Stomach (tissue), 19 donors: ENCODE measurements at places on chromosomes 4 and X. TPM values are rescaled to one million over a fixed set of nuclear protein-coding genes. Genes with fewer than 3 reads are reported as not detected.

DNA sequence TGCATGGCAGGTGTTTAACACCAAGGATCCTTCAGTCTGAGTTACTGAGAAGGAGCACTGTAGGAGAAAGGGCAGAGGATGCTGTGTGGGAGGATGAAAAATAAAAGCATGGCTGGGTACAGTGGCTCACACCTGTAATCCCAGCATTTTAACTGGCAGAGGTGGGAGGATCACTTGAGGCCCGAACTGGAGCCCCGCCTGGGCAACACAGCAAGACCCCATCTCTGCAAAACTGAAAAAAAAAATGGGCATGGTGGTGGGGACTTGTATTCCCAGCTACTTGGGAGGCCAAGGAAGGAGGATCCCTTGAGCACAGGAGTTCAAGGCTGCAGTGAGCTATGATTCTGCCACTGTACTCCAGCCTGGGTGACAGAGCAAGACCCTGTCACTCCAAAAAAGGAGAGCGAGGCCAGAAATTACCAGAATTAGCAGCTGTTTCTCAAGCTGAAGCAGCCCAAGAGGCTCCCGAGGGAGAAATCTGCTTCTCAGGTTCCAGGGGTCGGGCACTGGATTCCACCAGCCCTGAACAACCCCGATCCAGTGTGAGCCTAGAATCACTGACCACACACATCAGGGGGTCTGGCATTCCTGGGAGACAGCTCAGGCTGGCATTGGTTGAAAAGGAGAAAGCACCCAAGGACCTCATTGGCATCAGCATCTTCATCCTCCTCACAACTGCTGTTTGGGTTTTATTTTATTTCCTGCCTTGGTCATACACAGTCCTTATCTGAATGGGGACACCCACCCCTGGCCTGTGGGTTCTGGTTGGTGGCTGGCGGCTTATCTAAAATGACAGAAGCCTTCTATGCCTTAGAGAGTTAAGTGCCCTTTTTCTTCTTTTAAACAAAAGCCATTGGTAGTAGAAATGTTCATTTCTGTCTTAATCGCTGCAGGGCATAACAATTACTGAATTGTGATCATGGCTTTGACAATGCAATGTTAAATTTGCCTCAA is 66.3 kb upstream of the TRIM2 start:
- no peak for DNase-seq

DNA sequence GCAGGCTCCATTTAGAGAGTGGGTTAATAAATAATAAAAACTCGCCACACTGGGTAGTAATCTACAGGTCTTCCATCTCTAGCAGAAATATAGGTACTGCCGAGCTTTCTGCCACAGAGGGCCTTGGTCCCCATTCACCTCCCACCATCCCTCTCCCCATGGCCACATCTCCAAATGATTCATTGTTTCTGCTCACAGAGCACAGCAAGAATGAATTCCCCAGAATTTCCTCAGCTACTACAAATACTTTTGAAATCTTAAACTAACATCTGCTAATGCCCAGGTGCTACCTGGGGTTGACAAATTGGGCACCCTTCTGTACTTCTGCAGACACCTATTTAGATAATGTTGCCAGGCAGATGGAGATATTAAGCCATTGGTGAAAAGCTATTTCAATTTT is 5.1 kb downstream of the PHEX start:
- no peak for DNase-seq

FAM47C gene
- polyA plus RNA-seq: not detected

RPS6KA6 gene
- polyA plus RNA-seq: 0.95 TPM

DNA sequence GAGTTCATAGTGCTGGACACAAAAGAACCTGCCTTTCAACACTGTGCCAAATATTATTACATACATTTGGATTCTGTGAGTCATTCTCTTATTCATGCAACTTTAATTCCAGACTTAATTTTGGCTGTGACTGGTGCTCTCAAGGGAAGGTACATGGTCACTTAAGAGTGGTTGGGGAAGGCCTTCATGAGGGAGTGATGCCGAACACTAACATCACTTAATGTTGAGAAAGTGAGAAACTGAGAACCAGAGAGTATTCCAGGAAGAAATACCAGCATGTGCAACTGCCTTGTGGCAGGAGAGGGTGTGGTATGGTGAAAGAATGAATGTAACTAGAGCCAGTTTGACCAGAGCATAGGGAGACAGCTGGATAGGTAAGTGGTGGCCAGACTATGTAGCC is 41.5 kb upstream of the FHDC1 start:
- no peak for DNase-seq

DNA sequence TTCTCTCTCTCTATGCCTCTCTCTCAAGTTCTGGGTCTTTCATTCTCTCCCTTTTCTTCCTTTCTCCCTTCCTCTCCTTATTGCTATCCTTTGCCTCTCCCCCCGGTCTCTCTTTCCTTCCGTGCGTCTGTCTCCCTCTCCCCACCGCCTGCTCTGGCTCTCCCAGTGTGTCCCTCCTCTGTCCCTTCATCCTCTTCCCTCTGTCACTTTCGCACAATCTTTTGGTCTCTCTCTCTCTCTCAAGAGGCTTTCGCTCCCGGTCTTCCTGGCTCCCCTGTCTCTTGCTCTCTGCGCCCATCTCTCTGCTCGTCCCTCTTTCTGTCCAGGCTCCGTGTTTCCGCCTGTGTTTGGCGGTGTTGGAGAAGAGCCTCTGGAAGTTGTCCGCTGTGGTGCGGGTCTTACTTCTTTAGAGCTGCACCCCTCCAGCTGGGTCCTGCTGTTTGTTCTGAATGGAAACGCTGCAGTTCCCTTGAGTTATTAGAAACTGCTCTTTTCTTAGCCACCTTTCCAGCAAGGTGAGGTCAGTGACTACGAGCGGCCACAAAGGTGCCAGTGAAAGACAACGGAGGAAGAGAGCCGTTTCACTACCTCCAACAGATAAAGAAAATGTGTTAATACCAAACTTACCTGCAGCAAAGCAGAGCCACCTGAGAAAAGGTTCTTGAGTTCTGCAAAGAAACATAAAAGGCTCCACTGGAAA is 1.1 kb downstream of the BMPR1B start:
- no peak for DNase-seq

FGF2 gene
- 2.6 TPM for polyA plus RNA-seq

GRCh38 chr4:115158296-115158695 is 44.9 kb upstream of the NDST4 start:
- no peak for DNase-seq

- DNase-seq: no peak
These were observed 193.0 kb upstream of the LCORL start for GRCh38 chr4:18214411-18215055.
